ENCODE measurements at places on chromosomes 3 and 15. TPM values are rescaled to one million over a fixed set of nuclear protein-coding genes. Genes with fewer than 3 reads are reported as not detected.

DNA sequence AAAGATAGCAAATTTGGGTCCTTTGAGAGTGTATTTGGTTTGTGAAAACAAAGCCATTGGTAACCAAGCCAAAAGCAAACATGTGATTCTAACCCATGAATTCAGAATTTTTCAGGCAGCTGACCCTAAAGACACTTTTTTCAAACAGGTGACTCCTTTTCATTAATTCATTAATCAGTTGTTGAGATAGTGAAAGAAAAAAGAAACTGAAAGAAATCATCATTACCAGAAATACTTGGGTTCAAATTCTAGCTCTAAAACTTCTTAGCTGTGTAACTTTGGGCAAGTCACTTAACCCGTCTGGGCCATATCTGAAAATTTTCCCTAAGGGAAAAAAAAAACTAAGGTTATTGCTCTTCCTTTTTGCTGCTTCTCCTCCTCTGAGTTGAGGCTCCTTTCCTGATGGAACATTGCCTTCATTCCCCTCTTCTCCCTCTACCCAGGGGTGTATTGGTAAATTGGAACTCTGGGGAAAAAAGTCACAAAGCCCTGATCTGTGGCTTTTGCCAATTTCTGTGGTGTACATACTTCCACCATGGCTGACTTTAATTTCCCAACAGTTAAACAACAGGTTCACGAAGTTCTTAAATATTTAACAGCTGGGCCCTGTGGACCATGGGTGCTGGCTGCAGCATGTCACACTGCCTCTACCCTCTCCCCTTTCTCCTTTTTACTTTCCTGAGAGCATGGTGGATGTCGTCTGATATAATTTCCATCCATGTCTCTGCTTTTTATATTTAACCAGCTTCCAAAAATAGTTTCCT lies 120.3 kb downstream of the ASB7 start:
- no peak for DNase-seq

- DNase-seq = no peak
Measured at GRCh38 chr3:244041-244440, 47.5 kb downstream of the CHL1 start.

GRCh38 chr15:80031841-80032240 lies 27.6 kb upstream of the ZFAND6 start:
- no peak for DNase-seq

DNA sequence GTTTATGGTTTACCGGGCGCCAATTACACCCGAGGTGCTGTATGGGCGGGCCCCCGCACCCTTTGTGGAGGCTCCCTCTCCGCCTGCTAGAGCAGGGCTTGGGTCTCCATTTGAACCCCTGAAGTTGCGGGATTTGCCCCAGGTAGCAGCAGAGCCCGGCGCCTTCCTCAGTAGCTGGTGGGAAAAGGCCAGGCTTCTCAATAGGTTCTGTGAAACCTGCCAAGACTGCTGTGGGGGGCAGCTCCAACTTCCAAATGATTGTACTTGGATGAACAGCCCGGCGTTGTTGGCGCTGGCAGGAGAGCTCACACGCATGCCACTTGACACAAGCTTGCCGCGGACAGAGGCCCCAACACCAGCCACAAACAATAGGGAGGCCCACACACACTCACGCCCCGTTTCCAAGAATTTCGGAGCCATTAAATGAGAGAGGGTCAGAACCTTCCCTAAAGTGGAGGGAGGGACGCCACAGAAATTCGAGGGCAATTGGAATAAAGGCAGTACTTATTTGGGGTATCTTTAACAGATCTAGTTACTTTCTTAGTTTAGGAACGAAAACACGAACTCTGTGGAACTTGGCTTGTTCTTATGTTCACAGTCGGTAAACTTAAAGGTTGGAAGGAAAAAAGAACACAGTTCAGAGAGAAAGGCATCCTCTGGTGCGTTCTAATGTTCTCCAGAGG lies 1.4 kb downstream of the EPHB3 start:
- no peak for DNase-seq

- no peak for DNase-seq
Measured at GRCh38 chr15:70522323-70522966, 240.9 kb downstream of the UACA start.

- DNase-seq = no peak
Measured at GRCh38 chr15:50024281-50024680, 94.8 kb downstream of the ATP8B4 start.

DNA sequence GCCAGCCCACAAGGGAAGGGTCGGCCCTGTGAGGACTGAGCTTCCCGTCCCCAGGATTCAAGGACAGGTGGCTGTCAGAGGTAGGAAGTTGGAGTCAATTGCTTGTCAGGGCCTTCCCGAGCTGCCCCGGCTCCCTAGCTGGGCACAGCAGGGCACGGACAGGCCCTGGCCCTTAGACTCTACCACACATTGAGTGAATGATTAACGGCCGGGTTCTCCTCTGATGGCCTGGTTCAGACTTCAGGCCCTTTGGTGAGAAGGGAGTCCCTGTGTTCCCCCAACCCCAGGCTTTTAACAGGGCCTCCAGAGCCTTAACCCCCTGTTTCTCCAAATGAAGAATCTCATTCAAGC lies 16.4 kb upstream of the FGD5 start:
- peak; percentile 75 for DNase-seq

GRCh38 chr15:98154863-98155262 lies 194.4 kb downstream of the ARRDC4 start:
- DNase-seq = no peak

- no peak for DNase-seq
Measured at GRCh38 chr3:192957441-192958021, 39.9 kb upstream of the MB21D2 start.

GRCh38 chr3:80010021-80010571 lies 242.3 kb upstream of the ROBO1 start:
- no peak for DNase-seq

DNA sequence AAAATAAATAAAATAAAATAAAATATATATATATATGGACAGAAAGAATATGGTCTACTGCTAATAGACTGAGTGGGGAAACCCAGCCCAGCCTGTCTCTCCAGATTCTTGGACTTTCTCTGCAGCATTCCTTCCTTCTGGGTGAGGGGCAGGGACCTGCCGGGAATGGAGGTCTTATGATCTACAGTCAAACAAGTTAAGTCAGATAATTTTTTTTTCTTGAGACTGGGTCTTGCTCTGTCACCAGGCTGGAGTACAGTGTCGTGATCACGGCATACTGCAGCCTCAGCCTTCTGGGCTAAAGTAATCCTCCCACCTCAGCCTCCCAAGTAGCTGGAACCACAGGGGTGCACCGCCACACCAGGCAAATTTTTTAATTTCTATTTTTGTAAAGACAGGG lies 33.5 kb upstream of the ZNF774 start:
- DNase-seq = no peak

DNA sequence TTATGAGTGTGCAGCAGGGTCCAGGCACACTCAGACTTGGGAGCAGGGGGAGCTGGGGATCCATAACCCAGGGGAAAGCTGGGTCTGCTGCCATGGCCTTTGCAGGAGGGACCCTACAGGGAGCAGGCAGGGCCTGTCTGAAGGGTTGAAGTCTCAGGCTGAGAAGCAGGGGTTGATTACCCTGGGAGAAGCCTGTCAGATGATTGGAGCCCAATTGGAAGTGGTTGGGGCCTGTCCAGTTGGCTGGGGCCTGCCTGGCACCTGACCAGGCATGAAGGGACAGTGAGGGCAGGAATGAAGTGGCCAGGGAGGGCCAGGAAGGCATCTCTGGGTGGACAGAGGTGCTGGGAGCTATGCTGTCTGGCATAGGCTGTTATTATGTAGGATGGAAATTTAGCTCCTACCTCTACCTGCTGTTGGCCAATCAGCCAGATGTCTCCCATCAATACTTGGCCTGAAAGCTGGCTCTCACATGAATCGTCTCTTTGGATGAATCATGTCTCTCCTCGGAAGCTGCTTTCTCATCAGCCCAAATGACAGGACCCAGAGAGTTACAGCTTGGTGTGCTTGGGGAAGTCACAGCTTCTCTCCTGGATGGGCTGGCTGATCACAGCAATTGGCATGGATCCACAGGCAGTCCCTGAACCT lies 27.4 kb upstream of the SLCO2A1 start:
- DNase-seq = no peak

DNA sequence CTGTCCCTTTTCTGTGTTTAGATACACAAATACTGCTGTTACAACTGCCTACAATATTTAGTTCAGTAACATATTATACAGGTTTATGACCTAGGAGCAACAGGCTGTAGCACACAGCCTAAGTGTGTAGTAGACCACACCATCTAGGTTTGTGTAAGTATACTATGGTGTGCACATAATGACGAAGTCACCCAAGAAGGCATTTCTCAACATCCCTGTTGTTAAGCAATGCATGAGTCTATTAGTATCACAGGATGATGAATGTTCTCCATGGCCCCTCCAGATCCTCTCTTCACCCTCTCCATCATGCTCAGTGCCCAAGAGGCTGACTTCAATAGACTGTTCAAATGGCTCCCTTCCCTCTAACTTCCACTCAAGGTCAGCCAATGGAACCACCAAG lies 14.6 kb upstream of the SEC62 start:
- DNase-seq = no peak

- no peak for DNase-seq
Measured at GRCh38 chr15:31609258-31609681, 282.6 kb downstream of the KLF13 start.

DNA sequence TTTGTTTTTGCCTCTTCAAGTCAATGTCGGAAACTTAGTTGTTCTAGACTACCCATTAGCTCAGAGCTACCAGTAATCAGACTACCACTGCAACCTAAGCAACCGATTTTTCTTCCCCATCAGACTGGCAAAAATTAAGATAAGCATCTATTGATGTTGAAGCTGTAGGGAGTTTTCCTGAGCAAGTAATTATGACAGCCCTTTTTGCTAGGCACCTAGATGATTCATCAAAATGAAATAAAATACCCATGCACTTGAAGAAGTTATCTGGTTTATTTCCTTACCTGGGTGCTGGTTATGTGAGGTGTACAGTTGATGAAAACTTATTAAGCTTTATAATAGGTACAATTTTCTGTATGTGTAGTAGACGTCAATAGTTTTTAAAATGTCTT lies 554 bp upstream of the COMMD4 start:
- DNase-seq = no peak

Gene C3orf62
- 5.1 TPM for total RNA-seq

Gene ASTE1
- total RNA-seq = 7.4 TPM

Gene NPAP1
- not detected for total RNA-seq

Data from Peyer's patch (tissue), 4 donors.